ENCODE measurements at places on chromosomes 2 and 18.

DNA sequence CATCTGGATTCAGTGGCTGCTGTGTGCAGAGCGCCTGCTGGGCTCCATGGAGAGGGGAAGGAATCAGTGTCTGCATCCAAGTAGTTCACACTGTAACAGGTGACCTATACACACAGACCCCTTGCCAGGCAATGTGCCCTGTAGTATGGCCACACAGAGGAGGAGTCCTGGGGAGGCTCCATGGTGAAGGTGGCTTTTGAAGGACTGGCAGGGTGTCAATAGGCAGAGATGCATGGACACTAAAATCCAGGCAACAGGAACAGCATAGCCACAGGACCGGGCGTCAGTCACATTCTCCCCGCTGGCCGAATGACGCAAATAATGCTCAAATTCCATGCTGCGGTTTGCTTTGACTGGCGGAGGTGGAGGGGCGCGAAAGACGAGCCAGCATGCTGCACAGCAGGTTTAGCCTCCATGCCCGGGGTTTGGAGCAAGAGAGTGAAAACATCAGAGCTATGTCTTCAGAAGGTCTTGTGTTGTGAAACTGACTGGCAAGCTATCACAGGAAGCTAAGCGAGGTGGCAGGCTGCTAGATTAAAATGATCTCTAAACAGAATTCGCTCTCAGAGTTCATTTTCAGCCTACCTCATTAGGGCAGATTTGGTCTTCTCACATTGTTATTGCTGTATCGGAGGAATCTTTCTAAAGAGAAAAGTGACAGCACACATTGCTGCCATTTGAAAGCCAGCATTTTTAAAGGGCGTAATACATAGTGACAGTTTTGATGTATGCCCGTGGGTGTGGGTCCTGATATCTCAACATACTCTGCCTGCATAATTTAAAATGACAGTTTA lies 1.2 kb upstream of the CHMP1B start:
- no peaks in the 10 kb centered on the region for H3K27me3 ChIP-seq
- DNase-seq = peak; percentile 36
- H3K4me1 ChIP-seq = peaks cover 26% of the 10 kb centered on the region
- peak overlapping the region; percentile 100 for H3K27ac ChIP-seq

GRCh38 chr2:145137901-145138300 lies 618.0 kb upstream of the ZEB2 start:
- no peak for DNase-seq
- no peak overlapping the region for H3K4me3 ChIP-seq
- H3K27ac ChIP-seq = no peak overlapping the region
- H3K4me1 ChIP-seq = no peaks in the 10 kb centered on the region
- H3K27me3 ChIP-seq = no peaks in the 10 kb centered on the region
- no peaks in the 10 kb centered on the region for H3K36me3 ChIP-seq

GRCh38 chr18:37483221-37483971 lies 82.2 kb downstream of the CELF4 start:
- no peak for DNase-seq
- H3K36me3 ChIP-seq = no peaks in the 10 kb centered on the region
- no peak overlapping the region for H3K4me3 ChIP-seq
- H3K4me1 ChIP-seq = peaks cover 1% of the 10 kb centered on the region
- peaks cover 45% of the 10 kb centered on the region for H3K27me3 ChIP-seq

DNA sequence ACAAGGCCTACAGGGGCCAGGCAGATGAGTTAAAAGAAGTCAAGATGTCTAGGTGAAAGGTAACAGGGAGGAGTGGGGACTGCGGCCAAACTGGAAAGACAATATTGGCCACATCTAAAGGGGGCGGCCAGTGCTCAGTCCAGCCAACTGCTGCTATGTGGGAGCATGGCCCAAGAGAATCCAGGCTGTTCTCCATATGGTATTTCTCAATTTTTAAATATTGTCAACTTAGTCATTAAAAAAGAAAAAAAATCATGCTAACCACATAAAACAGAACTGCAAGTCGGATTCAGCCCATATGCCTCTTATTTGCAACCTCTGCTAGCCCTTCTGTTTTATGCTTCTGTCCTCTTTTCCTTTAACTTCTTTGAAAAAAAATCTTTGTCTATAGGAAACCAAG lies 14.8 kb downstream of the TRABD2A start:
- no peaks in the 10 kb centered on the region for H3K27me3 ChIP-seq
- no peak overlapping the region for H3K27ac ChIP-seq
- DNase-seq = no peak
- no peak overlapping the region for H3K4me3 ChIP-seq
- H3K36me3 ChIP-seq = peaks cover 62% of the 10 kb centered on the region

DNA sequence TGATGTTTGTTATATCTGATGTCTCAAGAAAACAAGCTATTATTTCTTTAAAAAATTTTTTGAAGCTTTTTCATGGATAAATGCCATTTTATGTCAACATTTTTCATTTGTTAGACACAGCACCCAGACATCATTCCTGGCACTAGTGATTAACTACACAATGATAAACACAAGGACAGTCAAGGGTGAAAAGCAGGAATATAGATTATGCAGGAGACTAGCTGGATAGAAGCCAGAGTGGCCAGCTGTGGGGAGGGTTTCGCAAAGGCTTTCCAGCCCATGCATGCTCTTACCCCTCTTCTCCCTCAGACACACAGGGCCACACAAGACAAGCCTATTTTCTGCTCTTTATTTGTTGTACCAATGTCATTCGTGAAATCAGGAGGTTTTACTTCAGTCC lies 127.1 kb upstream of the TTC39C start:
- no peak overlapping the region for H3K27ac ChIP-seq
- H3K4me1 ChIP-seq = peaks cover 30% of the 10 kb centered on the region
- H3K27me3 ChIP-seq = peaks cover 20% of the 10 kb centered on the region
- no peak for DNase-seq
- no peaks in the 10 kb centered on the region for H3K36me3 ChIP-seq

GRCh38 chr18:43275546-43275945 lies 1.7 kb downstream of the SYT4 start:
- no peak overlapping the region for H3K4me3 ChIP-seq
- no peak overlapping the region for H3K27ac ChIP-seq
- DNase-seq = no peak
- H3K27me3 ChIP-seq = peaks cover 3% of the 10 kb centered on the region
- H3K36me3 ChIP-seq = no peaks in the 10 kb centered on the region

DNA sequence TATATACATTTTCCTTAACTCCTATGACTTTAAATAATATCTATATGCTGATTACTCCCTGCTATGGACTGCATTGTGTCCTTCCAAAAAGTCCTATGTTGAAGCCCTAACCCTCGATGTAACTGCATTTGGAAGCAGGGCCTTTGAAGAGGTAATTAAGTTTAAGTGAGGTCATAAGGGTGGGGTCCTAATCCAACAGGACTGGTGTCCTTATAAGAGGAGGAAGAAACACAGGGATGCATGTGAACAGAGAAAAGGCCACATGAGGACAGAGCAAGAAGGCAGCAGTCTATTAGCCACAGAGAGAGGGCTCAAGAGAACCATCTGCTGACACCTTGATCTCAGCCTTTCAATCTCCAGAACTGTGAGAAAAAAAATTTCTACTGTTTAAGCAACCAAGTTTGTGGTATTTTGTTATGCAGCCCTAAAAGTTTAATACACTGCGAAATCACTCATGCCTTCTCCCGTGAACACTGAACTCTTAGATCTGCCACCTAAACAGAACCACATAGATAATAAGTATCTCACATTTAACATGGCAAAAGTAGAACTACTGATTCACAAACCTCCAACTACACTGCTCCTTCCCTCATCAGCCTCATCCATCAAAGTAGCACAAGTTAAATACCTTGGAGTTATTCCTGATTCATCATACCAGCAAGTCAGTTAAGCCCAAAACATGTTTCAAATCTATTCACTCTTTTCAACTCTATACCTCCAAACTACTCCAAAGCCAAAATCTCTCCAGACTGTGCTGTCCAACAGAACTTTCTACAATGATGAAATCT lies 65.4 kb downstream of the HIBCH start:
- no peak overlapping the region for H3K4me3 ChIP-seq
- peaks cover 47% of the 10 kb centered on the region for H3K36me3 ChIP-seq
- H3K27ac ChIP-seq = no peak overlapping the region
- no peak for DNase-seq
- no peaks in the 10 kb centered on the region for H3K4me1 ChIP-seq

GRCh38 chr18:46237891-46238290 lies 133.7 kb downstream of the HAUS1 start:
- H3K27ac ChIP-seq = no peak overlapping the region
- no peak for DNase-seq
- H3K4me1 ChIP-seq = peaks cover 16% of the 10 kb centered on the region

GRCh38 chr18:26312199-26312598 lies 86.0 kb downstream of the TAF4B start:
- no peaks in the 10 kb centered on the region for H3K27me3 ChIP-seq
- H3K36me3 ChIP-seq = peaks cover 20% of the 10 kb centered on the region
- no peaks in the 10 kb centered on the region for H3K4me1 ChIP-seq

GRCh38 chr2:231530099-231531011 lies at the start of gene NMUR1:
NMUR1 (minus strand) TSS chr2:231530445; CDS start chr2:231530361, 84 bp downstream.
- peak; percentile 71 for DNase-seq
- H3K36me3 ChIP-seq = peaks cover 12% of the 10 kb centered on the region
- peak within 1 kb of the TSS; percentile 66 for H3K4me3 ChIP-seq
- peaks cover 33% of the 10 kb centered on the region for H3K4me1 ChIP-seq
- H3K27ac ChIP-seq = no peak within 1 kb of the TSS

DNA sequence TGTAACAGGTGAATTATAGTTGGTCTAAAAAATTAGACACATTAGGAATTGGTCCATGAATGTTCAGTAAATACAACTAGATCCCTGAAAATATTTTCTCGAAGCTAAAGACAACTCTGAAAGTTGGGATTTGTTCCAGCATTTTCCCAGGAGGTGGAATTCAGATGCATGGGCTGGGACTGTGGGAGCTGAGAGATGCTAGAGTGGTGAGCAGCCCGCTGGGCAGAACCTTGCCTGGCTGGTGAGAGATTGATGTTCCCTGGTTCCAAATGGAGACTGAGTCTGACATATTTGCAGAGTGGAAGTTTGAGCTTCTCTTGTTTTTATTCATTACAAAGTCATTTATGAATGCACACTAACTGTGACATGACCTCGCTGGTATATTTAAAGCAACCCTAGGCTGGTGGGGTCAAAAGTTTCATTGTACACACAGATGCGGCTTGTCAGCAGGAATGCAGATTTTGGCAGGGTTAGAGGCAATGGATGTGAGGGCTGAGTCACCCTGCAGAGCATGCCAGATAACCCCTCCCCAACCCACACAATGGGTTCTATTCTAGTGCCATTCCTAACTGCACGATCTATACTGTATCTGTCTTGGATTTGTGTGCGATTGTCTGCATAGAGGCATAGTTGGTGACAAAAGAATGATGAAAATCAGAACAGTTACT lies 23.5 kb upstream of the TMEM178A start:
- no peaks in the 10 kb centered on the region for H3K27me3 ChIP-seq
- H3K4me1 ChIP-seq = no peaks in the 10 kb centered on the region
- H3K36me3 ChIP-seq = no peaks in the 10 kb centered on the region
- H3K27ac ChIP-seq = no peak overlapping the region

DNA sequence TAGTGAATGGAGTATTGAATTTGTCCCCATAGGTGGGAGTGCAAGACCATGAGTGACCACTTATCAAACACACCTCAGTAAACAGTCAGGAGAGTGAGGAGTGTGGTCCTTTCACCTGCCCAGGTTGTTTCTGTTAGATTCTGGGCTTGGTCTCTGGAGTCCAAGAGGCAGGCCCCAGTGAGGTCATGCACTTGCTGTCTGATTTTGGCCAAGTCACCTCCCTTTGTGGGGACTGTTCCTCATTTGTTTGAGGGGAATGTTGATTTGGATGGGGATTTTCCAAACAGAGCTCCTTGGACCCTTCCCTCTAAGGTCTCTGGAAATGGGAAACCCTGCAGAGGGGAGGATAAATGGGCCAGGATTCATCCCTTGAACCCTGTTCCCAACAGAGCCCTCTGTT lies 7.3 kb downstream of the IL1RN start:
- H3K27ac ChIP-seq = no peak overlapping the region
- H3K4me3 ChIP-seq = no peak overlapping the region
- H3K36me3 ChIP-seq = no peaks in the 10 kb centered on the region
- H3K4me1 ChIP-seq = peaks cover 39% of the 10 kb centered on the region

GRCh38 chr2:178990533-178991241 lies 59.2 kb downstream of the CCDC141 start:
- H3K4me3 ChIP-seq = no peak overlapping the region
- DNase-seq = no peak

GRCh38 chr2:3151153-3151918 lies 226.3 kb downstream of the EIPR1 start:
- H3K27ac ChIP-seq = no peak overlapping the region
- peaks cover 3% of the 10 kb centered on the region for H3K4me1 ChIP-seq
- peaks cover 8% of the 10 kb centered on the region for H3K36me3 ChIP-seq
- no peak for DNase-seq

DNA sequence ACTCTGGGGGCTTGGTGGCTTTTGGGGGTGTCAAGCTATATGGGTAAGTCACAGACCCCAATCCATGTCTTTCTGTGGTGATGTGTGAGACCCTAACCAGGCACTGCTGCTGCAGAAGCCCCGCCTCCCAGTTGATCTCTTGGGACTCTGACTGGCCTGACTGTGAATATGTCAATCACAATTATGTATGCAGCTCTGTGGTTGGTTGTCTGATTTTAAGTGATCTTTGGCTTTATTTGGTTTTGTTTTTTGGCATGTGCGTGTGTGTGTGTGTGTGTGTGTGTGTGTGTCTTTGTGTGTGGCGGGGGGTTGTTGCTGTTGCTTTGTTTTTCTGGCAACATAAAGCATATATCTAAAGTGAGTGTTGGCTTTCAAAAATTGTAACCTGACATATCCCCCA lies 78.5 kb upstream of the GLS start:
- H3K27me3 ChIP-seq = no peaks in the 10 kb centered on the region
- DNase-seq = no peak
- H3K27ac ChIP-seq = no peak overlapping the region
- H3K36me3 ChIP-seq = no peaks in the 10 kb centered on the region
- no peak overlapping the region for H3K4me3 ChIP-seq
- H3K4me1 ChIP-seq = peaks cover 12% of the 10 kb centered on the region

DNA sequence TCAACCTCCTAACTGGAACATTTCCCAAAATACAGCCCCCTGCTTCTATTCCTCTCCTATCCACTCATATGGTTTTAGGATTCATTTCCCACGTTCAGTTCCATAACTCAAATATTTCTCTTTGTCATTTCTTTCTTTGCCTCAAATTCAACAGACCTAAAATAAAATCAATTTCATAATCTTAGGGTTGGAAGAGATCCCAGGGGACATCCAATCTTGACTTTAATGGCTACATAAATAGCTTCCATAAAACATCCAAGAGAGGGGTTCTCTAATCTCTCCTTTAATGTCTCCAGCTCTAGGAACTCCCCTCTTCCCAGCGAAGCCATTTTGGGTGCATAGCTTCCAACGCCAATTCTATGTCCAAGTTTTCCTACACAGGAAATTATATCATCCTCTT lies 33.8 kb downstream of the RBKS start:
- peaks cover 27% of the 10 kb centered on the region for H3K4me1 ChIP-seq
- H3K36me3 ChIP-seq = peaks cover 12% of the 10 kb centered on the region
- H3K27ac ChIP-seq = no peak overlapping the region
- DNase-seq = no peak
- H3K4me3 ChIP-seq = no peak overlapping the region

- H3K36me3 ChIP-seq = no peaks in the 10 kb centered on the region
- H3K27me3 ChIP-seq = peaks cover 35% of the 10 kb centered on the region
- H3K4me1 ChIP-seq = peaks cover under 1% of the 10 kb centered on the region
- no peak for DNase-seq
Measured at GRCh38 chr2:226678422-226678821, 121.2 kb downstream of the IRS1 start.

All from activated T-helper 2 cell treated with anti-CD3 and anti-CD28 coated beads, Interferon-gamma antibody, Interleukin-2, Interleukin-4, amounts not matched to agents 10 μg/mL and 5 μg/mL and 100 μg/mL, durations not matched to agents 14 hours and 24 hours and 36 hours (primary cell).